Femur (tissue), 1 donor: ENCODE measurements at places on chromosomes 3 and 15.

GRCh38 chr15:75680007-75680789, 32.5 kb downstream of the CSPG4 start:
- DNase-seq, result no peak

DNA sequence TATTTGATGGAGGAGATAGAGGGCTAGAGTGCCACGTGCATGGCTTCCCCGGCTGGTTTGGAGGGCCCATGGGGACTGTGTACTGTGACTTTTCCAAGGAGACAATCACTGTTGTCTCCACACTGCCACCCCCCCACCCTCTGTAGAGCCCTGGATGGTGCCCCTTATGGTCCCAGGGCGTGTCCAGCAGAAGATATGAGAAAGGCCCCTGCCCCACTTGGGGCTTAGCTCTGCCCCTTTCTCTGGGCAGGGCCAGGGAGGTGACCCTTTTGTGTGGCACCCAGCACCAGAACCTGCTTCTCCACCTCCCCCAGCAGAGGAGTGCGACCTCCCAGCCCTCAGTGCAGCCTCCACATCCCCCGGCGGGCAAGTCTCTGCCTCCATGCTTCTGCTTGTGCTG, 32.1 kb downstream of the SPSB4 start:
- no peak for DNase-seq

GRCh38 chr3:172678068-172678467, 32.8 kb downstream of the NCEH1 start:
- no peak for DNase-seq

- no peak for DNase-seq
These were observed 126.6 kb downstream of the WDR76 start for GRCh38 chr15:43953402-43953801.

- DNase-seq, result no peak
These were observed 157.9 kb downstream of the C3orf38 start for GRCh38 chr3:88307666-88308065.

DNA sequence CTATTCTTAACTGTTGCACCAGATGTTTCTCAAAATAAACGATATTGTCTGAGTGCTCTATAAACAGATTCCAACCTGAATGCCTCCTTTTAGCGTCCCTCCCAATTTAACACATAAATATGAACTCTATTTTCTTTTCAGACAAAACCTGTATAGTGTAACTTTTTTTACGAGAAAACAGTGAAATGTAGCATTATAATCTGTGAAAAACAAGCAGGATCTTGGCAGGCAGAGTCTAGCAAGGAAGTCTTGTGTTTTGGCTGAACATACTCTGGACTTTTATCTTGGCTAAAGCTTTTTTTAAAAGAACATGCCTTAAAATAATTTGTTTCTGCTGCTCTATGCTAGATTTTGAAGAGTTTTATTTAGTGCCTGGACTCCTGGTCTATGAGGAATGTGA, 150.5 kb downstream of the ROBO2 start:
- no peak for DNase-seq

- DNase-seq, result no peak
These were observed 37.1 kb downstream of the SLCO3A1 start for GRCh38 chr15:91890614-91891013.

DNA sequence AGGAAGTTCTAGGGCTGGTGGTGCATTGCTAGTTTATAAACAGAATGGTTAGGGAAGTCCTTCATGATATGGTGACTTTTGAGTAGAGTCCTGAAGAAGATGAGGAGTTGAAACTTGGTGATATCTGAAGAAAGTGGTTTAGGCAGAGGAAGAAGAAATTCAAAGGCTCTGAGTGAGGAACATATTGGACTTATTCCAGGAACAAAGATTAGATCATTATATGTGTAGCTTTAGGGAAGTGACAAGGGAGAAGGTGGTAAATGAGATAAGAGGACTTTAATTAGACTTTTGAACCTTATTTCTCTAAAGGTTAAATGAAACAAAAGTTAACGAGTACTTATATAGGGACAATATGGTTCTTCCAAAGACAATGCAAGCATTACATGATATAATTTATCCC, 286.7 kb downstream of the DOCK3 start:
- DNase-seq, result no peak

DNA sequence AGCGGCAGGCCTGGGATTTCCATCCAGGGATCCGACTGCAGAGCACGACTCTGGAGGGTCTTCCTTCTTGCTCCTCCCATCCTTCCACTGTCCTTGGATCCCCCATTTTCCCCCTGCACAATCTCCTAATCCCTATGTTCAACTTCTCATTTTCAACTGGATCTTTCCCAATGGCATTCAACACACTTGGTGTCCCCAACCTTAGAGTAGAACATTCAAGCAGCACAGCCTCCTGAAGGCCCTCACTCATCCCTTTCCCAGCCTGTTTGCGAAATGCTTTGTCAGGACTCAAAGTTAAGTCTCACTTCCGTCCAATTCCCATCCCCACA, 32.3 kb downstream of the RPN1 start:
- no peak for DNase-seq

- no peak for DNase-seq
These were observed 83.5 kb downstream of the SV2B start for GRCh38 chr15:91183596-91183995.

DNA sequence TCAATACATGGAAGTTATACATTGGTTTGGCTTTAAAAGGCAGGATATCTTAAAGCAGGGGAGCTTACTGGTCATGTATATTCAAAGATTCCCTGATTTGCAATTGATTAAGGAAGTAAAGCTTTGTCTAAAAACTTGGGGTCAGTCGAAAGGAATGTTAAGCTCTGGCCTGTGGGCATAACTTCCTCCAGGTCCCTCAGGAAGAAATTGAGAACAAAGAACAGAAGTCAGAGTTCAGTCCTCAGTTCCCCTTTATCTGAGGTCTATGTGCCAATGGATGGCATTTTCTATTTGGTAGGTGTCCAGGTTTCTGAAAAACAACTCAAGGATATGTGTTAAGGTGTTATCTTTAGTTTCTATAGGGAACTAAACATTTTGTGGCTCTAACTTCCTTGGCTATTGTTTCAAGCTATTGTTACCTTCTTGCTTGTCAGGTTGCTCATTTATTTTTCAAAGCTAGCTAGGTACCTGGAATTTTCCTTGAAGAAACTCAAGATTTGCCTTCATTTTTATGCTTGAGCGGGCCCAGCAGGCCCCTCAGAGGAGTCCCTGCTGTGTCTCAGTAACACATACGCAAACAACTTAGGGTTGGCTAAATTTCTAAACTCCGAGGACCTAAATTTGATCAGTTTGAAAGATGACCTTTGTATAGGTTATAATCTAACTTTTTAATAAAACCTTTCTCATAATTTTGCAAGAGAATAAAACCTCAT, 135.0 kb upstream of the UBE2E2 start:
- no peak for DNase-seq

DNA sequence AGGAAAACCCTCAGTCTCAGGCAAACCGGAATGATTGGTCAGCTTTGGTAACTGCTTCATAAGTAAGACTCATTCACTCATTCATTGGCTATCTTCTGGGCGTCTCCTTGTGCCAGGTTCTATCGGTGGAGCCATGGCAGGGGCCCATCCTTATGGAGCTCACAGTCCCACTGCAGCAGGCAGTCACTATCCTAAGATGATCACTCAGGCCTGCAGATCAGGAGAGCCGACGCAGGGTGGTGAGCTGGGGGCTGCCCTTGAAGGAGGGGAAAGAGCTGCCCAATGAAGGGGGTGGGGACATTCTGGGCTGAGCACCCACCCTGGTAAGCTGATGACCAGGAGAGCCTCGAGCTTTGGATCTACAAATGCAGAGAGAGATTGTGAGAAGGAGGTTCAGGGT, 20.5 kb upstream of the FGD5 start:
- no peak for DNase-seq

GRCh38 chr15:64051407-64052259, 5.3 kb upstream of the DAPK2 start:
- DNase-seq, result no peak

DNA sequence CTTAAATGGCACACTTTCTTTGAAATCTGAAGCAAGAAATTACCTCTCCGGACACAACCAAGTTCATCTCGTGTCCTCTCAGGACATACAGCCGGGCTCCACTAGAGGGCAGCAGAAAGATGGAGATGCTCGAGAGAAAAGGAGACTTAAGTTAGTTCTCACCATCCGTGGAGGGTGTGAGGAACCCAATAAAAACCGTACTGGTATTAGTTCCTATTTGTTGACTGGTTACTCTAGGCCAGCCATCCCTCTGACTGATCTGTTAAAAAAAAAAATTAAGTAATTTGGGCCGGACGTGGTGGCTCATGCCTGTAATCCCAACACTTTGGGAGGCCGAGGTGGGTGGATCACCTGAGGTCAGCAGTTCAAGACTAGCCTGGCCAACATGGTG, 7.9 kb upstream of the CYP11A1 start:
- peak; percentile 83 for DNase-seq

DNA sequence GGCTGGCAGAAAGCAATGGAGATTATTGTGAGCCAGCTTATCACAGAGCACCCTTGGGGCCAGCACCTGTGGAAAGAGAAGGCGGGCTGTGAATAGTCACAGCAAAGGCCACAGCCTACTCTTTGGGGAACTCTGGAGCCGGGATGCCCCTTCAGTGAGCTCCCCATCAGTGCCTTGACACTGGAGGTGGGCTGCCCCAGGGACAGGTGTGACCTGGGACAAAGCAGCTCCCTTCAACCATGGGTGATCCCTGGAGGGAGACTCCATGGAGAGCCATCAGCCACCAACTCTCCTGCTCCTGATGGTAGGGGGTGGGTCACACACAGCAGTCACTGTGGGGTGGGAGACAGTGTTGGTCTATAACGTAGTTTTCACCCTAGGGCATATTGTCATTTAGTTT, 5.8 kb downstream of the TTC21A start:
- DNase-seq, result no peak

DNA sequence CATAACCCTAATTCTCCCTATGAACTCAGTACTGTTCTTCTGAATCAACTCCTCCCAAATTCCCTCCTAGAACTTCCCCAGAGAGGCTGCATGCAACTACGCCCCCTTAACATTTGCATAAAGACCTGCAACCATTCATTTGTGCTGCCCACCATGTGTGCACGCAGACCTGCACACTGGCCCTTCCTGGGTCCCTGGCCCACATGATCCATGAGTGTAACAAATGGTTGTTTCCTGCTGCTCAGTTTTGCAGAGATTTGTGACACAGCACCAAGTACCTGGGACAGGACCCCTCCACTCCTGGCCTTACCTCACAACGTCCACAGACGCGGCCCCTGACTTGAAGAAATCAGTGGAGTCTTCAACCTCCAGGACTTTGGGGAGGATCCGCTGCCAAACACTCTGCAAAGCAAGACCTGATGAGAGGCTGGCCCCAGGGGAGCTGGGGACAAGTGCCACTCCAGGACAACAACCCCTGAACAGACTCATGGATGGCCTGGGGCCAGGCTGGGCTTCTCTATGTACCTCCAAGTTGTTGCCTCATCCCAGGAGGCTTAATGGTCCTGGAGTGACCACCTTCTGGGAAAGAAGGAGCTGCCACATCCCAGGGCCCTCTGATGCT, 33.8 kb downstream of the ALDH1L1 start:
- DNase-seq, result no peak

DNA sequence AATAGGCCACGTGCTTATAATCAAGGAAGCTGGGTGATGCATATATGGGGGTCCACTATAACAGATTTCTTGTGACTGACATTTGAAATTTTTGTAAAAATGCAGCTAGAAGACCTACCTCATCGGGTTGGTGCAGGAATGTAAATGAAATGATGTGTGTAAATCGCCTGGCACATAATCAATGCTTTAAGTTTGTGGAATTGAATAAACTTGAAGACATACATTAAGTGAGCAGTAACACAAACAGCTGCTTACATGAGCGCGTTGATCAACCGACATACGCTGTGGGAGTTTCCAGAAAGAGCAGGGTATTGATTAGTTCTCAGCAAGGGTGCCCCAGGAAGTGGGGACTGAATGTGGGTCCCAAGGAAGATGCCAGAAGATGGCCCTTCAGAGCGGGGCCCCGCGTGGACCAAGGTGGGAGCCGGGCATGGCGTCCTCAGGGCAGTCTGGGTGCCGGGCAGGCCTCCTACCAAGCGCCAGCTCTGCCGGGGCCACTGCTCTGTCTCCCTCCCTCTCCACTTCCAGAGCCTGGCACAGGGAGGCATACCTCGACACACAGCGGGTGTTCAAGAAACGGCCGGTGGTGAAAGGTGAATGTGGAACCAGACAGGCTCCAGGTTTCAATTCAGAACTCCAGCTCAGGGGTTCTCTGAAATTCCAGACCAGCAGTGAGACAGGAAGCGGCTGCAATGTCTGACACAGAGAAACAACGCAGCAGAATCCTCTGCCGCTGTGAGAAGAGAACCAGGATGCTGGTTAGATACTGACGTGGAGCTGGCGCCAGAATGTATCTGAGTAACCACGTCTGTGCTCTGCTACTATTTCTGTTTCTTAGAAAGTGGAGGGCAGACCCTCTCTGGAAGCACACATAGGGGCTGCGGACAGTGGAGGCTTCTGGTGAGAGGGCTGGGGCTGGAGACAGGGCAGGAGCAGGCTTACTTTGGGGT, 12.6 kb downstream of the BFSP2 start:
- DNase-seq, result peak; percentile 33

- DNase-seq, result no peak
These were observed 66.6 kb downstream of the SLC12A8 start for GRCh38 chr3:125145751-125146475.

- no peak for DNase-seq
These were observed 26.1 kb upstream of the GFM1 start for GRCh38 chr3:158617982-158618875.

GRCh38 chr3:71551311-71551919, 32.1 kb downstream of the FOXP1 start:
- DNase-seq, result no peak

DNA sequence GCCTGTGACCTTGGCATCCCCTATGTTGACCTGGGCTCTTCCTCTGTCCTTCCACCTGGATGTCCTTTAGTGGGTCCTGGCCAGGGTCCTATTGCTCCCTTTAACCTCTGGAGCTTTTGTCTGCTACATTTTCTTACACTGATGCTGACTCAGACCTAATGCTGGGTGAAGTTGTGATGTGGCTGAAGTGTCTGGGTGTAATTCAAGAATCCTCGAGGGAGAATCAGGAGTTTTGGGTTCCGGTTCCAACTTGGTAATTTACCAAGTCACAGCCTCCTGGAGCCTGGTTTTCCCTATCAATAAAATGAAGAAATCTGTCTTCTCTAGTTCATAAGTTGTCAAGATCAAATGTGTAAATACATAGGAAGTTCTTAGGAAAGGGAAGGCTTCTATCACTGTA, 25.6 kb downstream of the CEP19 start:
- no peak for DNase-seq

DNA sequence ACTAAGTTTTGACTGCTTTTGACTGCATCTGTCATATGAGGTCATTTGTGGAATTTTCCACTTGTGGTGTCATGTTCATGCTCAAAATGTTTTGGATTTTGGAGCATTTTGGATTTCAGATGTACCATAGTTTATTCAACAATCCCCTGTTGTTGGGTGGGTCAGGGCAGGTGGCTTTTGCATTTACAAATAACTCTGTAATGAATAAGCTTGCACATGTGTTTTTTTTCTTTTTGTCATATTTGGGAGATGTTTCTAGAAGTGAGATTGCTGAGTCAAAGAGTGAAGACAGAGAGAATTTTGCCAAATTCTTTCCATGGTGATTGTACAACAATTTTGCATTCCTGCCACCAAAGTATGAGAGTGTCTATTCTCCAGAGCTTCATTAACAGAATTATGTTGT, 62.4 kb upstream of the ADPGK start:
- DNase-seq, result no peak

GRCh38 chr3:177110895-177111294, 86.4 kb downstream of the TBL1XR1 start:
- no peak for DNase-seq
